Bladder microvascular endothelial cell (primary cell): ENCODE measurements at places on chromosomes 16 and 17. TPM values are rescaled to one million over a fixed set of nuclear protein-coding genes. Genes with fewer than 3 reads are reported as not detected.

Gene NOG
- total RNA-seq, result 1.6 TPM in 2 replicates

Gene COPZ2
- total RNA-seq, result 9.1 and 11.0 TPM in 2 replicates

Gene PROCA1
- 0.57 and 1.1 TPM in 2 replicates for total RNA-seq

Gene KCNG4
- total RNA-seq, result not detected in 2 replicates

Gene KRT12
- not detected in 2 replicates for total RNA-seq

Gene ARL4D
- total RNA-seq, result 1.1 and 1.5 TPM in 2 replicates

Gene RPH3AL
- total RNA-seq, result 18.9 and 29.0 TPM in 2 replicates

Gene SLC35G6
- not detected in 2 replicates for total RNA-seq

Gene GPR179
- total RNA-seq, result not detected in 2 replicates
